ENCODE measurements at places on chromosomes 11 and 22.

DNA sequence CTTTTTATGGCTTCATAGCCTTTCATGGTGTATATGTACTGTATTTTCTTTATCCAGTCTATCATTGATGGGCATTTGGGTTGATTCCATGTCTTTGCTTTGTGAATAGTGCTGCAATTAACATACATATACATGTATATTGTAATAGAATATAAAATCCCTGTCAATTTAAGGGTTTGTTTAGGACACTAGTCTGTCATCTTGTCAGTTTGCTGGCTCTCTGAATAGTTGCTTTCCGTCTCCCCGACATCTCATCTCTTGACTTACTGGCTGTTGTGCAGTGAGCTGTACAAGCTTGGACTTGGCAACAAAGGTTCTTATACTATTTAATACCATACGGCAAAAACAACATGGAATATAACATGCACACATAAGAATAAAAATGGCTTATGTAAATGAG is 1487.5 kb downstream of the LRRC4C start:
- DNase-seq, result no peak

- no peak for DNase-seq
Observed at GRCh38 chr22:33831207-33831606, 89.1 kb downstream of the LARGE1 start.

DNA sequence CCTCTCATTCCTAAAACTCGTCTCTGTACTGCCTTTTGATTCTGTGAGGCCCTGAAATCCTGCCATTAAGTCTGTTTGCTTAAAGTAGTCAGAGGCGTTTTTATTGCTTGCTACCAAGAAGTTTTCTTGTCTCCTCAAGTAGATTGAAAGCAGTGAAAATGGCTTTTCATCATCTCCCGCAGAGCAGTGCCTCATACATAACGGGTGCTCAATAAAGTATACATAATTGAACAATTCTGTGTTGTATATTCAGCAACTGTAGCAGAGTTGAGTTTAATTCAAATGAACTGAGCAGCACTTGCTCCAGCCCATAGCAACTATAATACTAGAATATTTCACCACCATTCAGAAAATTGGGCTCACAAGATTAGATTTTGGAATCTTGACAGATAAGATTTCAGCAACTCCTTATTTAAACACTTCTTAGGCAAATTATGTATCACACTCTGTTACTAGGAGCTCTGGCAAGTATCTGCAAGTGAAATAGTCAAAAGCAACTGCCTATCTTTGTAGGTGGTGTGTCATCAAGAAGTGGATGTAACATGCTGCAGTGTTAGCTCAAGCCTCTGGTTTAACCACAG is 20.0 kb downstream of the FIBIN start:
- DNase-seq, result no peak

- DNase-seq, result no peak
Observed at GRCh38 chr11:94649964-94650623, 82.9 kb downstream of the PIWIL4 start.

- no peak for DNase-seq
Observed at GRCh38 chr11:47414685-47415070, 6.3 kb downstream of the SLC39A13 start.

- DNase-seq, result no peak
Observed at GRCh38 chr11:22900764-22901486, 40.7 kb upstream of the CCDC179 start.

DNA sequence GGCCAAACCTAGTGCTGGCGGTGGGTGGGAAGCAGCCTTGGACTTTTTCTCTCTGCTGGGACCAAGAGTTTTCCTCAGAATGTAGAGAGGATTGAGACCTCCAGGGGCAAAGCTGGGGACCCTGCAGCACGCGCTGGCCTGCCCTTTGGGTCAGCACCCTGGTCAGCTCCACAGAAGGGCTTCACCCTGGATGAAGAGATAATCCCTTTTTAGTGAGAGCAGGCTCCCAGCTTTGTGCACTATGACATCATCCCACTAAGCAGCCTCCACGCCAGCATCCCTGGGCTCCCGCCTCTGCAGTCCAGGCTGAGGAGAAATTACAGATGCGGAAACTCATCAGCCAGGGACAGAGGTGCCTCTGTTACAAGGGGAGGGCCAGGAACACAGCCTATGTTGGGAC is 23.5 kb downstream of the DRICH1 start:
- no peak for DNase-seq

DNA sequence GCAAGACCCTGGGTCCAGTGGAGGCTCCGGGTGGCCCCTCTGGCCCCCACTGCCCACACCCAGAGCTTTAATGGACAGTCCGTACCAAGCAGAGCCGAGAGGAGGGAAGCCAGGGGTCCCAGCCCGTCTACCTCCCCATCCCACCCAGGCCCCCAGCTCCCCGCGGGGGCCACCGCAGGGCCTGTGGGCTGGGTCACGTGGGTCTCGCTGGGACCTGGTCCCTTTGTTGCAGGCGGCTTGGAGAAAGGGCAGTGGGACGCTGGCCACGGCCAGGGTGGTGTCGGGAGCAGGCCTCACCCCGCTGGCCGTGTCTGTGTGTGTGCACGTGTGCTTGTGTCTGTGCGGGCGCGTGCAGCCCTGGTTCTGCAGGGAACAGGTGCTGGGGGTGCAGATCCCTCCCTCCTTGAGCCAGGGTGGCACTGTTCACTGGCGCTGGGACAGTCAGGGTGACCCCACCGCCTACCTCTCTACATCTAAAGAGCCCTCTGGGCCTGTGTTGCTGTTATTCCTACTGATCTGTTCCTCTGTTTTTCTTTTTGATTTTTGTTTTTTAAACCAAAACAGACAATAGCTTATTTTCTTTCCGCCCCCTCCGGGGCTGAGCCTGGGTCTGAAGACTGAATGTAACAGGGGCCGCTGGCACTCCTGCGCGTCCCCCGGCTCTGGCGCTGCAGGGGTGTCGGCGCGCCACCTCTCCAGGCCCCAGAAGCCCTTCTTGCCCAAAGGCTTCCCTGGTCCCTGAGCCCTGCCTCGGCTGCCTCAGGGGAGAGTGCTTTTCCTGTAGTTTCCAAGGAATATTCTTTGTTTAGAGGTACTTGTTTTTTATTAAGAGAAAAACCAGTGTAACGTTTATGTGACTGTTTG is 20.1 kb upstream of the TMEM191C start:
- no peak for DNase-seq

DNA sequence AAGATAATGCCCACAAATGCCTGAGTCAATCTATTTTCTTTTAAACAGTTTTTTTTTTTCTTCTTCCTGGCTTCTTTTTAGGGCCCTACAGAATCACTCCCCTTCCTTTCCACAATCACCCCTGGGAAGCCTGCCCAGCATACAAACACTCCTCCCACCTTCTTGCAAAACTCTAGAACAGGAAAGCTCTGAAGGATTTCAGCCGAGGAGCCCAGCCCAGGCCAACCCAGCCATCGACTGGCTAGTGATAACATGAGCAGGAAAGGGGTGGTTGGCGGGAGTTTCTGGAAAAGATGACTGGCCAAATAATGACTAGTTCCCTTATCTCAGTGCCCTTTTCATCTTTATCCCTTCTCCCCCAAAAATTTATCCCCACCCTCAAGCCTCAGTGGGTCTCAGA is 68.2 kb downstream of the USP35 start:
- DNase-seq, result peak; percentile 83

- DNase-seq, result peak; percentile 62
Observed at GRCh38 chr22:44625981-44626687, 75.9 kb upstream of the PRR5 start.

- DNase-seq, result no peak
Observed at GRCh38 chr11:282630-283360, 4.6 kb downstream of the NLRP6 start.

DNA sequence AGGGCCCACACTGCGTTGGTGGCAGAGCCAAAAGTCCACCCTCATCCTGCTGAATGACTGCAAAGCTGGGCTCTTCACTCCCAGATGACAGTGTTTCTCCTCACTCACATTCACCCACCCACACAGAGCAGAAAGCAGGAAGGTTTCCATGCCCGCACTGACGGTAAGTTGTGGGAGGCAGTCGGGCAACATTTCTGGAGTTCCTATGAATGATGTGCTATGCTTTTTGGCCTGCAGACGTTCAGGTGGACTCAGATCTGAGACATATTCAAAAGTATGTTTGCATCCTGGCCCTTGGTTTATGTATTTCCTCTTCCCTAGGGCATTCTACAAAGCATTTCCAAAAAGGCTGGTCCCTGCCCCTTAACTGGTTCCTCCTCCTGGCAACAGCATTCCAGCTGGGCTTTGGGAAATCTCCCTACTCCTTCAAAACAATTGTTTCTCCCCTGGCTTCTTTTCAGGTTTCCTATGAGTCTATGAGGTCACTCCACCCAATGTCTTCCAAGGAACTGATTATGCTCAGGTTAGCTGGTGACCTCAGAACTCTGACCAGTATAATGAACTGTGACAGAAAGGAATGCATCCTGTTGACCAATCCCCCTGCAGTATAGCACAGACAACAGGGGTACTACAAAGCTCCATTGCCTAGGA is 36.4 kb downstream of the PACSIN2 start:
- no peak for DNase-seq

DNA sequence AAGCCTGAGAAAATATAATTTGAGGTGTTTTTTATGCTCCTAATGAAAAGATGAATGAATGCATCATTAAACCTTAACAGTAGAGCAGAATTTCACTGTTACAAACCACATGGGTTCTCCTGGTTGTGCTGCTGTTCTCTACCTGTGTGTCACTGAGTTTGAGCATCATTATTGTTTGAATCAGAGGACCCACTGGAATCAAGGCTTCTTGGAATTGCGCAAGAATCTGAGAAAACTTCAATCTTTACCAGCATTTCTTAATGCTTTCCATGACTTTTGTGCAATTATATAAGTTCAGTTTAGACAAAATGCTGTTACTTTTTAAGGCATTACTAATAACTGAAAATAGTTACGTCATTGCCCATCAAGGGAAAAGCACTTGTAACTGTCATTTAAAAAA is 18.8 kb upstream of the RBX1 start:
- no peak for DNase-seq

GRCh38 chr11:120941000-120941399 is 82.9 kb upstream of the TBCEL start:
- no peak for DNase-seq

DNA sequence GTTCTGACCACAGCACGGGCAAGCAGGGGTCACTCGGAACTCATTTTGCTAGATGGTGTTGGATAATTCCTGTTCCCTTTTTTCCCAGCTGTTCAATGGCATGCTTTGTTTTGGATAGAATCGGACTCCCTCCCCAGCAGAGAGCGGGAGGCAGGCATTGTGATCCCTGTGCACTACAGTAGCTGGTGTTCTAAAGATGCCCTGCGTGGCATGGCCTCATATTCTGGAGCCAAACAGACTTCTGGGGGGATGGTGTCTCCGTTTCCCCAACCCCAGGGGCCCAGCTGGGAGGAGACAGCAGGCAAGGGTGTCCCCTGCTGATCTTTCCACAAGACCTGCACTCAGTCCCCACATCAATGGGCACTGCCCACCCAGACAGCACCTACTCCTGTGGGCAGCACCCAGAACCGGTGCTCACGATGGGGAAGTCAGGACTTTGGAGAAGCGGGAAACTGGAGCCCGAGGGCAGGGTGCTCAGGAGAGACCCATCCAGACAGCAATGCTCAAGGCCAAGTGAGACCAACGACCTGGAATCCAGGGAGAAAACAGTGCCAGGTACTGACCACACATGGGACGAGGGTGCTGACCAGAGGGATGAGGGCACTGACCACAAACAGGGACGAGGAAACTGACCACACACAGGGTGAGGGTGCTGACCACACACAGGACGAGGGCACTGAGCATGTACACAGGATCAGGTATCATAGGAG is 934.9 kb downstream of the BRD1 start:
- DNase-seq, result no peak

Measured in left ventricle myocardium inferior (tissue), 1 donor.